ENCODE measurements at places on chromosomes 3 and 15.

GRCh38 chr15:29795610-29796009, 26.7 kb downstream of the TJP1 start:
- DNase-seq, result no peak

DNA sequence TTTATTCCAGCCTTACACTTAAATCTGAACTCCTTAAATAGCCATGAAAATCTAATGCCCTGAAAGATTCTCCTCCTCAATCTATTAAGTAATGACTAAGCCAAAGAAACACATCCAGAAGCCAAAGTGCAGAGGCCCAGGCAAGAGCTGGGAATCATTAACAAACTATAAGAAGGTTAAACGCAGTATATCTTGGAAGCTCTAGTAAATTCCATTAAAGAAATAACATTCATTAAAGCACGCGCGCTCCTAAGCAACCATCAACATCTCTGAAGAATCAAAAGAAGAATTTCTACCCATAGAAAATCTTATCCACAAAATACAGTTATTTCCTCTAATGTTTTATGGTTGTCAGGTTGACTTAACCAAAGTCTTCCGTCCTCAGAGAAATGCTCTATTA, 29.5 kb downstream of the MB21D2 start:
- peak; percentile 55 for DNase-seq

- peak; percentile 85 for DNase-seq
Measured at GRCh38 chr3:98977520-98977919, 76.0 kb upstream of the DCBLD2 start.

DNA sequence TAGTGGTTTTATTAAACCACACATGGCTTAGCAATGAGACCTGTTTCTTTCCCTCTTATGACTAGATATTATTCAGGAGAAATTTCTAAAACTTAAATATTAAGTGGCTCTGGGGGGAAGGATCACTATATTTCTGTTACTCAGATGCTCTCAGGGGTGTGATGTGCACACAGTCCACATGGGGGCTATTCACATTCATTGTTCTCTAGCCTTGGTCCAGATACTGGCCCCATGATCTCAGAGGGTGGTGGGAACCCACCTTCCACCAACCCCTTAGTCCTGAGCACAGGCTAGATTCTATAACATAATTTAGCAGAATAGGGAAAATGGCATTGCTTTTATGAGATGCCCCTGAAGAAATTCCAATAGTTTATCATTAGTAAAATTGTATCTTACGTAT, 149.0 kb upstream of the ST8SIA2 start:
- DNase-seq, result no peak

GRCh38 chr3:71628522-71628921, 45.0 kb upstream of the FOXP1 start:
- DNase-seq, result peak; percentile 50

DNA sequence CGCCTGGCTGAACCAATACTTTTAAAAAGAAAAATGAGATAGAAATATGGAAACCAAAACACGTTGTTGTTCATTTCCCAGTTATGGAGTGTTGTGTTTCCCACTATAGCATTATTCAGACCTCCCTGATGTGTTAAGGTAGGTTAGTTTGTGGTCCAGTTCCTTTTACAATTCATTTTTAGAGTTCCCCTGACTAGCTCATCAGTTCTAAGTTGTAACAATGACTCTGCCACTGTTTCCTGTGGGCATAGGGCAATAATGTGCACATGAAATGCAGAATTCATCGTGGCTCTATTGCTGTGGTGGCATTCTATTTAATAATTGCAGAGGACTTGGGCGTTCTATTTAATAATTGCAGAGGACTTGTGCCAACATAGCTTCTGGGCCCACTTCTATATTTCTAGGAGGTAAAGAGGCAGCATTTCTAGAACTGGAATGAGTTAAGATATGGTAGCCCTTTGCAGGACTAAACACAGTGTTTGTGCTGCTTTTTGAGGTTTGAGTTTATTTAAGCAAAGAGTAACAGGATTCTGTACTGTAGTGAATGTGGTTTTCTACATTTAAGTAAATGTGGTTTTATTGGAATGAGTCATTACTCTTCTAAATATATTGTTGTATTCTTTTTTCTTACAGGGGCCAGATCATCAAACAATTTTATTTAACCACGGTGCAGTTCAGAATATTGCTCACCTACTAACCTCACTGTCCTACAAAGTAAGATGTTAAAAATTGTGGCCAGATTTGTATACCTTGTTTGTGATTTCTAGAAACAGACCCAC, 47.5 kb downstream of the ARMC8 start:
- peak; percentile 28 for DNase-seq

DNA sequence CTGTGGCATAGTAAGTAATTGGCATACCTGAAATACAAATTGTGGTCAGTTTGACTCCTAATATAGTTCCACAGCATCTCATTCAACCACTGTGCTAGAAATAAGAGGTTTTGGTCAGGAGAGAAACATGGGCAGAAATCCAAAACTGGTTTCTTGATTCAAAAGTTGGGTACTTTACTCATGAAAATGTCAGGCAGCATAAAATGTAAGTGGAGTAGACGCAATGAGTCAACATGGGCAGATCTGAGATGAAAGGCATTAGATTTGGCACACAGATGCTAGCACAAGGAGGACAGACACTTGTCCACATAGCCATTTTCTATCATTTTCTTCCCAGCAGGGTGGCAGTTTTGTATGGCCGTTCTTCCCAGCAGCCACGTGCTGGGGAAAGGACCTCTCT, 255.8 kb upstream of the CDIN1 start:
- peak; percentile 53 for DNase-seq

- DNase-seq, result no peak
Measured at GRCh38 chr3:47015151-47015550, 35.7 kb downstream of the NBEAL2 start.
